ENCODE measurements at places on chromosomes 1 and 21. TPM values are rescaled to one million over a fixed set of nuclear protein-coding genes. Genes with fewer than 3 reads are reported as not detected.

DNA sequence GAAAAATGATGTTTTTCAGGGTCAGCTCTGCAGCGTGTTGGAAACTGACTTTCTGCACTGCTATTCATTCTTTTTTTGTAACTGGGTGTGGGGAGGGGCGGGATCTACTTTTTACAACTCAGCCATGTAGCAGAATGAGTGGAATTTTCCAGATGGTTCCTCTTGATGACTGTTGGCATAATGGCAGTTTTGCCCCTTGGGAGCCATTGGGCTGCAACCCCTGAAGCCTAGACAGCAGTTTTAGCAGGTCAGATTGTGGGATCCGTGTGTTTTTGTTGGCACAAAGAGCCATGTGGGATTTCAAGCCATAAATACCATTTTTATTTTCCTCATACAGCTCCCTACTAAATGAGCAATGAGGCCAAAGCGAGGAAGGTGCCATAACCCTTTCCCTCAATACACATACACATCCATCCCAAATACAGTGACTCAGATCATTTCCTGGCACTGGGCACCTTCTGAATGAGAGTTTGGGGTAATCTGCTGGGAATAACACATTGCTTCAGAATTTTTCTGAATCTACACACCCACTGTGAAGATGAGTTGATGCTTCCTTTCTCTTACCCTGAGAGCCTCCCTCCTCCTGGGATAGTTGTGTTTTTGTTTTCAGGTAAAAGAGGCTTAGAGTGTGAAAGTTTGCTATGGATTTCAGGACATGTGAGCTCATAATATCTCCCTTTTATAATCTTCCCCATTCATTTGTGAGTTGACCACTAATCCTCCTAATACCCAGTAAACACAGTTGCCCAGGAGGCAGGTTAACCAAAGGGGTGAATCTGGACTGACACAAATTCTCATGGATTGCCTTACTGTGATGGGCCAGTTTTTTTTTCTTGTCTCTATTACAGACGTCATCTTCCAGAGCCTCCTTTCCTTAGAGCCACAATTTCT is 13.1 kb downstream of the S100A10 start:
- DNase-seq: peak; percentile 93

- DNase-seq: no peak
These were observed 1.6 kb downstream of the UROD start for GRCh38 chr1:45013551-45014209.

DNA sequence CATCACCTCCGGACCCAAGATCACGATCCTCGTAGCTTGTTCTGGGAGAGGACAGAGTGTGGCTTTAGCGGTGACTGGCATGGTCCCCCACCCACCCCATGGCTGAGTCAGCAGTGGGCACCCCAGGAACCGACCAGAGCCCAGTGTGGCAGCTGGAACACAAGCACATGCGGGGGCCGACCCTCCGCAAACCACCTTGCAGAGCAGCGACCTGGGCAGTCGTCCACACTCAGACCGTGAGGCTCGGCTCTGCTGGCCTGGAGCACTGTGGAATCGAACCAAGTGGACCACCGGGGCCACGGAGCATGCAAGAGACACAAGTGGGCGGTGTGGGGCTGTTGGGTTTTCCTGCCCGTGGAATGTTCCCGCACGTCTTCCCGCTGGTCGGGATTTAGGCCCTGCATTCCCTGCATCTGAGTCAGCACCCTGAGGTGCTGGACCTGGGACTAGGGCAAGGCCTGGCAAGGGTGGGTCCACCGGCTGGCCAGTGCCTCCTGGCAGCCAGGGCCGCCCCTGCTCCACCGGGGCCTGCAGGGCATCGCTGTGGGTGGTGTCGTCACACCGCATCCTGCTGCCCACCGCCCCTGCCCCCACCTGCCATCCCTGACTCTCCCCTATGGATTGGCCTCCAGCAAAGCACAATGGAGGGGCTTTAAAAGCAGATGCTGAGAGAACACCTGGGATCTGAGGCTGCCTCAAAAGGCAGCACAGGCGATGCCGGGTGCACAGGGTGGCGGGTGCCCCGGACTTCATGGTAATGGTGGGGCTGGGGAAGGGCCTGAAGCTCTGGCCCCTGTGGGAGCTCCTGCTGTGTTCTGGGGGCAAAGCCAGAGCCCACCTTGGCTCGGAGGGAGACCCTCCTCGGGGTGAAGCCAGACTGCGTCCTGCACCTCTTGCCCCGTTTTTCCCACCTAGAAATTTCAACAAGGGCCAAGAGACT is 18.5 kb downstream of the MORN1 start:
- DNase-seq: no peak

DNA sequence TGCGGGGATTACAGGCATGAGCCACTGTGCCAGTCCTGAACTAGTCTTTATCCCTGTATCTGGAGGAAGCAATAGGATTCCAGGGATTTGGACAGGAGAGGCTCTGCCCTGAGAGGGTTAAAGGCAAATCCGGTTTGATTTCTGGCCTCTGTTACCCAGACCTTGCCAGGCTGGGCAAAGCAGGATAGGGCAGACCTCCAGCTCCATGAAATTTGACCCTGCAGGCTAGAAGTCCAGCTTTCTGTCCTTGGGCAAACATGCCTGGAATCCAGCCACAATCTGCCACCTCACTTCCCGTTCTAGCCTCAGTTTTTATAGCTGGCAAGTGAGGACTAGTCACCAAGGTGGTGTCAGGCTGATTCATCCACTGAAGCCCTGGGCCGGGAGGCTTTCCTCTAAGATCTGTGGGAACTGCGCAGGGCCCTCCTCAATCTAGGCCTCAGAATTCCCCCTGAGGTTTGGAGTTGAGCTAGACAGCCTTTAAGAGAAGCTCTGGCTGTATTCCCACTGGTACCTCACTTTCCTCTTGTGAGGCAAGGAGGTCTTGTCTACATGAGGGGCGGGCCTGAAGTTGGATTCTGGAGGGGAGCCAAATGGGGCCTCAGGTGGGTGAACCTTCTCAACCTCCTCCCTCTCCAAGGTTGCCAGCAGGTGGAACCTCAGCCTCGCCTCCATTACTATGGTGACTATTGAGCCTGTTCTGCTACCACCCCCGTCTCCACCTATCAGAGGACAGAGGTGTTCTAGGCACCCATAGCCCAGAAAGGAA is 7.0 kb upstream of the P3R3URF start:
- peak; percentile 100 for DNase-seq

DNA sequence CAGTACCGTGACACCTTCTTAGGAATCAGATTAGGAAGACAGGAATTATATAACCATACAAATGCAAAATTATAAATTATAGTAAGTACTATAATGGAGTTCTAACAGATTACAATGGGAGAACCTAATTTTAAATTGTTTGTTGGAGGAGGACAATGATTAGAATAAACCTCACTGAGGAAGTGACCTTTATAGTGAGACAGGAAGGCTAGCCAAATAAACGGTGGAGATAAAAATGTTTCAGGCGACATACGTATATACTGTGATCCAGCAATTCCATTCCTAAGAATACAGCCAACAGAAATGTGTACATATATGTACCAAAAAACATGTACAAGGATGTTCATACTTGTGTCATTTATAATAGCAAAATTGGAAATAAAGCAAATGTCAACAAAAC is 15.2 kb downstream of the SYNJ1 start:
- no peak for DNase-seq

- DNase-seq: peak; percentile 66
These were observed 2.8 kb upstream of the IGSF8 start for GRCh38 chr1:160101037-160101716.

DNA sequence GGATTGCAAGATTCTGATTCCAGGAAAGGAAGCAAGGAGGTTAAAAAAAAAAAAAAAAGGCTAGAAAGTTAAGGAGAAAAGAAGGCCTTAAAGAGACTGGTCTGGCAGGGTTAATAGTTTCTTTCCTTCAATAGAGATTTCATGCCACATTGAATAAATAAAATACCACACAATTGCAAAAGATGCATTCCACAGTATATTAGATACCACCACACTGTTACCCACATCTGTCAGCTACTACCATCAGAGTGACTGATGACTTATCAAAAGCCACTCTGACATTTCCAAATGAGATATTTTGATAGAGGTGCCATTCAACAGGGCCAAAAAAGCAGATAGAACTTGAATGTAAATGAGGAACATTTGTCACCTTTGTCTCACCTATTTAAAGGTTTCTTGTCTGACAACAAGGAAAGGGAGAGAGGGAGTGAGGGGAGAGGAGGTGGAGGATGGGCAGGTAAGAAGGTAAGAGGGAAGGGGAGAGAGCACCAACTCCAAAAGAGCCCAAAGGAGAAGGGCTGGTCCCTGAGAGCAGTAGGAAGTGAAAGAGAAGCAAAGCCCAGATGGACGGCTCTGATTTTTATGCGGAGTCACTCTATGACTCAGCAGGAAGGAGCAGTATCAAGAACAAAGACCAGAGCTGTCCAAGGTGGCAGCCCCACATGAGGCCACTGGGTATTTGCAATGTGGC is 38.3 kb downstream of the LRRN2 start:
- DNase-seq: peak; percentile 74

DNA sequence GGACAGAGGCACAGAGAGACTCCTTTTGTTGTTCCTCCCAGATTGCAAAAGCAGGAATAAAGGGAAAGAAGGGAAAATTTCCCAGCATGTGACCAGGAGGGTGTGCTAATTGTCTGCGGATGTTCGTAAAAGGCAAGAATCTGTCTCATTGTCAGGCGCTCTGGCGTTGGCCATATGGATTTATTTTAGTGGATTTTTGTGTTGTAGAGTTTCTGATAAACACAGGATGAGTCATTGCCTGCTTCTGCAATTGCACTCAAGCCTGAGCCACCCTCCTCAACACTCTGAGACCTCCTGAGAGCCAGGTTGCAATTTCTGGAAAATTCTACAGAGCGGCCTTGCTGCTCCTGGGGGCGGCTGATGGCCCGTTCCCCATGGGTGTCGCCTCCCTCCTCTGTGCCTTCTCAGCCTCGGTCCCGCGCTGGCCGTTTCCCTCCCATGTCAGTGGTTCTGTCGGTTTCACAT is 227.7 kb downstream of the KAZN start:
- peak; percentile 58 for DNase-seq

GRCh38 chr1:14149431-14149830 is 449.1 kb upstream of the KAZN start:
- DNase-seq: peak; percentile 47

GRCh38 chr1:196309386-196309785 is 298.9 kb downstream of the KCNT2 start:
- DNase-seq: peak; percentile 39

GRCh38 chr1:32345289-32345827 is 9.3 kb upstream of the MARCKSL1 start:
- peak; percentile 53 for DNase-seq

DNA sequence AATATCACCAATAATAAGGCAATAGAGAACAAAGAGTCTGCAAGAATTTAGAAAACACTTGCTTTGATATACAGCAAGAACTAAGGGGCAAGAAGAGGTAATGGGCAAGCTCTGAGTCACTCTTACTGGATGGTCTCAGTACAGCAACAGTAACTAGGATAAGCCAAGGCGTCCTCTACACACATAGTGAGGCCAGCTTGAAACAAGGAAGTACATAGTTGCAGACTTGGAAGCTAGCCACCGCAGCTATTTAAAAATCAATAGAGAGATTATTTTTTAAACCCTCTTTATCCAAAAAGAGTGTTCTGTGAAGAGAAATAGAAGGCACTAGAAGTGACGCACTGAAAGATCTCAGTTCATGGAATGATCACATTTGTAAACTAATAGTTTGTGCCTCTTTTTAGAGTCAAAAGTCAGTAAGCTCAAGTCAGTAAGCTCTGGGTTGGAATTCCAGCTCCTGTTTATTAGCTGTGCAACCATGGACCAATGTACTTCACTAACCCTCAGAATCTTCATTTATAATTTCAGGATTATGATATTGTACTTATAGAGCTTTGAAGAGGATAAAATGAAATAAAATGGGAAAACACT is 118.6 kb downstream of the AKT3 start:
- DNase-seq: peak; percentile 26

DNA sequence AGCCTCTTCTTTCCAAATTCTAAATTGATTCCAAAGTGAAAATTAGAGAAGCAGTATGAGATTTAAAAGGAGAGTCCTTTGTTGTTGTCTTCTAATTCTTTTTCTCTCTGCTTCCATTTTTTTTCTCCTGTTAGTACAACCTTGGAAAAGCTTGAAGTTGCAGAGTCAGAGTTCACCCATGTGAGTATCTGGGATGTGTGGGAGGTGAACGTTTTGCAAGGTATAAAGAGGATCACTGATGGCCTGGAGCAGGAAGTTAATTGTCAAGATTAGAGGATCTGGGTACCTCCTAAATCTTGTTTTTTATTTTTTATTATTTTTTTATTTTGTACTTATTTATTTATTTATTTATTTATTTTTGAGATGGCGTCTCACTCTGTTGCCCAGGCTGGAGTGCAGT is 7.7 kb upstream of the PSMD4 start:
- no peak for DNase-seq

- DNase-seq: peak; percentile 24
These were observed 268.8 kb upstream of the NCAM2 start for GRCh38 chr21:20729376-20729775.

DNA sequence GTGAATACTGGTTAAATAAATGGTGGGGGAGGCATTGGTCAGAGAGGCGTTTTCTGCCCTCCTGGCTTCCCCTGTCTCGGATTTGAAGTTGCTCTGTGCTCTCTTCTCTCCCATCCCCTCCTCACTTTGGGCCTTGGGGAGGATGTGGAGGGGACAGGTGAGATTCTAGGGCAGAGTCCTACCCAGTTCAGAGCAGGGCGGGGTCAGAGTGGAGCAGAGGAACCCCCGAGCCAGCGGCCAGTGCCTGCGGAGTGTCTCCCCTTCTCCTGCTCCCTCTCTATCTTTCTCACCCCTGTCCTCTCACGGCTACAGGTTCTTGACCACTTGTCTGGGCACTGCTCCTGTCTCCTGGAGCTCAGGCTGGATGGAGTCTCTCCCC is 8.1 kb downstream of the KNCN start:
- DNase-seq: no peak

GRCh38 chr1:161949548-161949947 is 74.1 kb downstream of the OLFML2B start:
- DNase-seq: no peak

DNA sequence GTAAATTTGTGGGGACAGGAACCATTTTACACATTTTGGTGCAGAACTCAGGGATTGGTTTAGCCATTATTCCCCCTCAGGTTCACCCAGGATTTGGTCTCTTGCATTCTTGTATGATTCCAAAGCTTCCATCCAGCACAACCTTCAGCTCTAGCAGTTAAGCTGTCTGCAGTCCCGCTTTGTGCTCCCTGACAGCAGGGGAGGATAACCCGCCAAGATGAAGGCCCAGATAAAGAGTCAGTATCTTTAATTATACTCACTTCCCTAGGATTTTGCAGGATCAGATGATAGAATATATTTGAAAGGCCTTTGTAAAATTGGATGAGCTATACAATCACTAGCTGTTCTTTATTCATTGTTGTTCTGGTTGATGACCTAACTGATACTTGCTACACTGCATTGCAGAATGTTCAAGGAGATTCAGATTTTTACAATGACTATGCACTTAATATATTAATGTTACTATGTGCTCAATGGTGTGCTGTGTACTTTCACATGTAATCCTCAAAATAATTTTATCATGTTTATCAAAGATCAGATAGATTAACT is 49.8 kb downstream of the SLC16A1 start:
- no peak for DNase-seq

GRCh38 chr21:44666401-44667320 is at the start of gene KRTAP12-2:
Gene KRTAP12-2, minus strand, starts transcription at chr21:44666927. Its CDS starts 41 bp downstream, at chr21:44666886.
- no peak for DNase-seq

GRCh38 chr1:209455145-209455544 is 128.4 kb upstream of the CAMK1G start:
- peak; percentile 52 for DNase-seq

The AIM2 gene
- 3.2 TPM for total RNA-seq

The NPHS2 gene
- not detected for total RNA-seq

The FAM78B gene
- 3.8 TPM for total RNA-seq

The RGSL1 gene
- not detected for total RNA-seq

The OXCT2 gene
- total RNA-seq: not detected

The CR1L gene
- total RNA-seq: not detected

The AK2 gene
- 168 TPM for total RNA-seq

The GABRD gene
- total RNA-seq: not detected

Data from HT1080 (cell line).